ENCODE measurements at places on chromosomes 6 and 20.

DNA sequence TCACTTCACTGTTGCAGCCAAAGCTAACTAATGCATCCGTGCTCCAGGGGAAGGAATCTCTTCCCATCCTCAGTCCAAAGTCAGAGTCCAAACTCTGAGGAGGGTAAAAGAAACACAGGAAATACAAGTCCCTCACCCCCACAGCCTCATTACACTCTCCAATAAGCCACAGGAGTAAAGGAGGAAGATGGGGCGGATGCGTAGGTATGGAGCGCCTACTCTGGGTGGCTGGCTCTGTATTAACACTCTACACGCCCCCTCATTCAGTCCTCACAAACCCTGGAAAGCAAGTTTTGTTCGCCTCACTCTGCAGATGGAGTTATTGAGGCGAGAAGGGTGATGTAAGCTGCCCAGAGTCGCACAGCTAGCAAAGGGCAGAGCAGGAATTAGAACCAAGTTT lies 242.9 kb downstream of the NRN1 start:
- no peak for DNase-seq

- DNase-seq: no peak
Observed at GRCh38 chr6:90072935-90073464, 178.7 kb downstream of the GJA10 start.

GRCh38 chr6:152508477-152508876 lies 128.7 kb downstream of the SYNE1 start:
- DNase-seq: no peak

DNA sequence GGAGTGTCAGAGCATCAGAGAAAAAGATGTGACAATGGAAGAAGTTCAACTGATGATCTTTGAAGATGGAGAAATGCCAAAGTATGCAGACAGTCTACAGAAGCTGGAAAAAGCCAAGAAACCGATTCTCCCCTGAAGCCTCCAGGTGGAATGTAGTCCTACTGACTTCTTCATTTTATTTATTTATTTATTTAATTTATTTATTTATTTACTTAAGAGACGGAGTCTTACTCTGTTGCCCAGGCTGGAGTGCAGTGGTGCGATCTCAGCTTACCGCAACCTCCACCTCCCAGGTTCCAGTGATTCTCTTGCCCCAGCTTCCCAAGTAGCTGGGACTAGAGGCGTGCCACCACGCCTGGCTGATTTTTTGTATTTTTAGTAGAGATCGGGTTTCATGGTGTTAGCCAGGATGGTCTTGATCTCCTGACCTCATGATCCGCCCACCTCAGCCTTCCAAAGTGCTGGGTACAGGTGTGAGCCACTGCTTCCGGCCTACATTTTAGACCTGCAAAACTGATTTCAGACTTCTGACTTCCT lies 2.2 kb upstream of the RPF2 start:
- no peak for DNase-seq

DNA sequence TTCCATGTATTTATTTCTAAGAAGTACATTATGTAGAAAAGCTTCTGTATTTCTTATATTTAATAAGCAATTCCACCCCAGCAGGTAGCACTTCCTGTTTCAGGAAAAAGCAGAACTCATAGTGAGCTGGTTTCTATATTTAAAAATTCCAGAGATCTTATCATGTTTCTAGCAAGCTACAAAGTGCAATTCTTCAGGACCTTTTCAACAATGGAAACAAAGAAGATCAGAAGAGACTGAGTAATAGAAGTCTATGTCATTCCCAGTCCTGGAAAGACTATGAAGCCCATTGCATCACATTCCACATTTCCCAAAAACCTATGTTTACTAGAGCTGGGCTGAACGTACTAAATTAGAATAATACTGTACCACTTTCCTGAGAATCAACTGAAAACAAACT lies 302.6 kb upstream of the NRSN1 start:
- DNase-seq: no peak

All from hematopoietic multipotent progenitor cell treated with erythropoietin and hydrocortisone succinate and interleukin-3 and kit ligand, for 8 days (in vitro differentiated cells).